ENCODE measurements at places on chromosomes 6 and 20.

GRCh38 chr6:131317516-131317915, 182.2 kb downstream of the AKAP7 start:
- DNase-seq, result no peak

DNA sequence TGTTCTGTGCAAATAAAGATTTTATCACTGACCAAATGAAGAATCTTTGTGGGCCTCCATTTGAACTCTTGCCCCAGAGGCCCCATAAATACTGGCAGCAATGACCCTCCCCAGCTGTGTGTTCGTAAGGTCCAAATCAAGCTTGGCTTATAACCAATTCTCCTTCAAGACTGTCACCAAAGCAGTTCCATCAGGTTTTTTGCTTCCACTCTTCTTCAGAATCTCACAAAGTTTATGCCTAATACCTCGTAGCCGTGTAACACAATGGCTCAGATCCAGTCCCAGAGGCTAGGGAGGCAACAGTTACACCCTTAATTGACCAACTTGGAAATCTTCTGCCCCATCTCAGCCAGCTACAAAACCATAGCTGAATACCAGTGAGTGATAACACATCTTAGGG, 120.5 kb downstream of the HIVEP2 start:
- no peak for DNase-seq

- DNase-seq, result no peak
Observed at GRCh38 chr6:55108134-55109130, 65.9 kb upstream of the HCRTR2 start.

- DNase-seq, result no peak
Observed at GRCh38 chr6:27327023-27327738, 15.1 kb upstream of the POM121L2 start.

- DNase-seq, result no peak
Observed at GRCh38 chr6:90294989-90295853, 1.4 kb downstream of the BACH2 start.

DNA sequence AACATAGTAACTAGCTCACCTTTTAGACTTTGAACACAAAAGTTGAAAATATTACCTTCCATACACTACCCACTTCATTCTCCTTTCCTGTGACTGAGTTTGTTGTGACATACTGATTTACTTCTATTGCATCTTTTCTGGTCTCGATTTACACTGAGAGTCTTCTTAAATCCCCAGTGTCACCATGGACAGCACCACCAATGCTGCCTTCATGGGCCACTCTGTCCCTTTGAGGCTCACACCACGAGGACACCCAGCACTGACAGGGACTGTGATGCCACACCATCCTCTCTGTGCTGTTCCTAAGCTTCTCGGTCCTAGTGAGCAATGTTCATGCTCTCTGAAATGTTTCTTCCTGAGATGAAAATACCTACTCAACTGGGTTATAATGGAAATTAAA, 337.1 kb upstream of the IRAK1BP1 start:
- no peak for DNase-seq

GRCh38 chr6:225907-226306, 66.4 kb upstream of the DUSP22 start:
- no peak for DNase-seq

DNA sequence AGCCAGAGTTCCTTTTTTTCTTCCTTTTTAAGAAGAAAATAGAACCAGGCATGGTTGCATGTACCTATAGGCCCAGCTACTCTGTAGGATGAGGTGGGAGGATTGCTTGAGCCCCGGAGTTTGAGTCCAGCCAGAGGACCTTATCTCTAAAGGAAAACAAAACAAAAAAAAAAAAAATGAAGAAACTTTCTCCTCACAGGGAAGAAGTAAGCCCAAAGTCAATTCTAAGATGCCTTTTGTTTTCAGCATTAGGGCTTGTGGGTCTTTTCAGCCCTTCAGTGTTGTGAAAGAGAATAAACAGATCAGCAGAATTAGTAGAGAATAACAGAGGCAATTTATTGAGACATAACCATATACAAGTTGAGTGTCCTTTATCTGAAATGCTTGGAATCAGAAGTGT, 26.8 kb downstream of the ZNF451 start:
- DNase-seq, result no peak

GRCh38 chr6:133097208-133097607, 143.9 kb upstream of the EYA4 start:
- no peak for DNase-seq

DNA sequence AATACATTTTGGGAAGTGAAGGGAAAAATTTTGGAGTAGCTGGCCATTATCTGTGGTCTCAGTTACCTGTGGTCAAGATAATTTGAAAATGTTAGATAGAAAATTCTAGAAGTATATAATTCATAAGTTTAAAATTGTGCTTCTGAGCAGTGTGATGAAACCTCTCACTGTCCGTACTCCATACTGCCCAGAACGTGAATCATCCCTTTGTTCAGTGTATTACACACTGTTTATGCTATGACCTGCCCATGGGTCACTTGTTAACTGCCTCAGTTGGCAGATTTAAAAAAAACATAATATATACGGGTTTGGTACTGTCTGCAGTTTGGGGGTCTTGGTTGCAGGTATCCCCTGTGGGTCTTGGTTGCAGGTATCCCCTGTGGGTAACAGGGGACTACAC, 4.1 kb upstream of the CALHM5 start:
- DNase-seq, result no peak

GRCh38 chr20:57525328-57526086, 567 bp upstream of the CTCFL start:
- no peak for DNase-seq

DNA sequence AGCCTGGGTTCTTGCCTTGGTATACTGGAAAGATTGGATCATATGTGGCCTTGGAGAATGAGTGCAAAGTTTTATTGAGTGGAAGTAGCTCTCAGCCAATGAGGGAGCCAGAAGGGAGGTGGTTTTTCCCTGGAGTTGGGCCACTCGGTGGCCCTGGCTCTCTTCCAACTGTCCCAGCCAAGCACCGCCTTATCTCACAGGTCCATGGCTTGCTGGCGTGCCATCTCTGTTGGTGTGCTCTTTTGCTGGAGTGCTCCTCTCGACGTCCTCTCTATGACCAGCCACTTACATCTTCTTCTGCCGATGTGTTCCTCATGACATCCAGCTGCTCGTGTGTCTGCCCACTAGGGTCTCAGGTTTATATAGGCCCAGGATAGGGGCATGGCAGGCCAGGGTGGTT, 505.9 kb upstream of the SYNCRIP start:
- no peak for DNase-seq

DNA sequence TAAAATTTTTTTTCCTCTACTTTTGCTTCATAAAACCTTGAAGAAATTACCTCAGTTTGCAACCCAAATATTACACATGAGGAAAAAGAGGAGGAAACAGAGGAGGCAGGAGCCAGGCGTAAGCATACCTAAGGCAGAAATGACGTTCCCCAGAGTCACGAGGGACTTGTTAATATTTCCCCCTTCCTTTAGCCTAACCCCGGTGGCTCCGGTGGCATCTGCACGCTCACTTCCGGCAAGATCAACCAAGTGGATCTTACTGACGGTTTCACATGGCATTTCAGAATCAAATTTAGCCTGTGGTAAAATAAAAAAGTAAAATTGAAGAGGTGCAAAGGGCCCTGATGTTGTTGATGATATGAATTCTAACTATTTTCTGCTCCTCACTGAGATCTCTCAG, 67.4 kb downstream of the KIF16B start:
- no peak for DNase-seq

DNA sequence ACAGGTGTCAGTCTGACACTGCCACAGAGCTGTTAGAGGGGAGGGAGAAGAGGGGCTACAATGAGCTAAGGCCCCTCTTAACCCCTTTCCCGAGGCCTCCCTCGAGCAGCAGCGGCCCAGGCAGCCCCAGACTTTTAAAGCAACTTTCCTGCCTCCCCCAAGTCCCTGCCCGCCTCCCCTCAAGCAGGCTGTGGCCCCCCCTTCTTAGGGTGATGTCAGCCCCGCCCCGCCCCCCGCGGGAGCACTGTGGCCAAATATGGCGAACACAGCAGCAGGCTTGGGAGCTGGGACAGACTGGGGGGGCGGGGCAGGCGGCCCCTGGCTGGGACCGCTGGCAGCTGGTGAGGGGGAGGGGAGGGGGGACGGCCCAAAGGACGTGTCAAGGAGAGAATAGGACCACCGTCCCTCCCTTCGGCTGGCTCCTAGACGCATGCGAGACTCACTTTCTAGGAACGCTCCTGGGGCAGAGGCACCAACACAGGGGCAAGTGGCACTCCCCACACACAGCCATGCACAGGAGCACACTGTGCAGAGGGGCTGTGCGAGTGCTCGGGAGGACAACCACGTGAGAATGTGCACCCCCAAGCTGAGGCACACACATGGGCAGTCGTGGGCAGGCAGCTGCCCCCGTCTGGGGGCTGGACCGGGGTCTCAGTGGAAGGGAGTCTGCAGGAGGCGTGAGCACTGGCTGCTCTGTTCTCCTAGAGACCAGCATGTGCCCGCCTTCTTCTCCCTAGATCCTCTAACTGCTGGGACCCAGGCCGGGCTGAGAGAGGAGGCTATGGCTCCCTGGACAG, 6.7 kb downstream of the TEAD3 start:
- peak; percentile 72 for DNase-seq

DNA sequence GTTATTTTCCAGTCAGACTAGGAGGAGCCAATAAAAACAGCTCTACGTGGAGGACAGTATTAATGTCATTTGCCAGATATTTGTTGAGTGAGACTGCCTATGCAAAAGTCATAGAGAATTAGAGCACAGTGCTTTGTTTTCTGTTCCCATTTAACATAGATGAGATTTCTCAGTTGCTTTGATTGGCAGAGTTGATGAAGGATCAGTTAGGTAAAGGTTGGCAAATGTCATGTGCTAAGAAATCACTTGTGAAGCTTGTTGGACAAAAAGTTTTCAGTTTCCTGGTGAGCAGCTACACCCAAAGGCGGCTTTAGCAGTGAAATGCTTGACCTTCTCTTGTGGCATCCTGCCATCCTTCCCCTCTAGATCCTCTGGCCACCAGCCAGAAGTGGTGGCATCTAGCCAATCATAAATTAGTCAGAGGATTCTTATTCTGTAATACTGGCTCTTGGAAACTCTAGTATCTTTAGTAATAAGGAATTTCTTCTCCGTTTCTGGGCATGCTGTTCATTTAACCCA, 37.0 kb downstream of the BCKDHB start:
- peak; percentile 65 for DNase-seq

DNA sequence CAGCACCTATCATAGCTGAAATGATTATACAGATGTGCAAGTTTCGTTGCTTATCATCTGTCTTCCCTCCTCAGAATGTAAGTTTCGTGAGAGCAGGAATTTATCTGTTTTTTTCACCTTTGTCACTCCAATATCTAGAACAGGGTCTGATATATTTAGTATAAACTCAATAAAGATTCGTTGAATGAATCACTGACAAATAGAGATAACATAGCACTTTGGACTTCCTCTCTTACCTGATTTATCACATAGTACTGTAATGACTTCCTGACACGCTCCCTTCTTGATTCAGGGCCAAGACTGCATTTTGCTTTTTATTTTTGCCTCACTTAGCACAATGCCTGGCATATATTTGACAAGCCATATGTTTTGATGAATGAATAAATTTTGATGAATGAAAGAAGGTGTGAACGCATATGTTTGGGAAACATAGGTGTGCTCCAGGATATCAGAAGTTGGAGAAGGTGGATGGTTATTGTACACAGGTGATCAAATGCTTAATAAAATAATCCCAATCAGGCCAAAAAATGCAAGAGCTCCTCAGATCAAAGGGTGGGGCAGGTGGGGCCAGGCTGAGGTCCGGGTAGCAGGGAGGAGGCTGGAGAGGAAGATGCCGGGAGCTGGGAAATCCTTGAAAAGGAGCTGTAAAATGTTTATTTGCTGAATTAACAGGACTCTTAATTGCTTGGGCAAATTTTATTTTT, 33.0 kb downstream of the PIM1 start:
- DNase-seq, result no peak

GRCh38 chr6:19699932-19700331, 137.2 kb upstream of the ID4 start:
- no peak for DNase-seq

DNA sequence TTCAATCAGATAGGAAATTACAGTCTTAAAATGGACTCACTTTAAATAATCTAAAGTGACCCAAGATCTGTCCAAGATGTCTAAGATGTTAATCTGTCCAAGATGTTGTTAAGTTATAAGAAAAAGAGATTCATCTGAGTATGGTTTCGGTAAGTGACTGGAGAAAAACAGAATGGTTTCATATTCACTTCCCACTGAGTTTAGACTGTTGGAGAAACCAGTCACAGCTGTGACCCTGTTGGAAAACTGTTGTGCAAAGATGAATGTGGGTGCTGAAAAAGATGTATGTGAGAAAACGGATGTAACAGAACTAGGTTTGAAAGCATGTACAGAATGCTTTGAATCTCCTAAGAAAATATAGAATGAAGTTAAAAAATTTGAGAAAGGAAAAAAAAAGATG, 325.9 kb downstream of the COL12A1 start:
- no peak for DNase-seq

DNA sequence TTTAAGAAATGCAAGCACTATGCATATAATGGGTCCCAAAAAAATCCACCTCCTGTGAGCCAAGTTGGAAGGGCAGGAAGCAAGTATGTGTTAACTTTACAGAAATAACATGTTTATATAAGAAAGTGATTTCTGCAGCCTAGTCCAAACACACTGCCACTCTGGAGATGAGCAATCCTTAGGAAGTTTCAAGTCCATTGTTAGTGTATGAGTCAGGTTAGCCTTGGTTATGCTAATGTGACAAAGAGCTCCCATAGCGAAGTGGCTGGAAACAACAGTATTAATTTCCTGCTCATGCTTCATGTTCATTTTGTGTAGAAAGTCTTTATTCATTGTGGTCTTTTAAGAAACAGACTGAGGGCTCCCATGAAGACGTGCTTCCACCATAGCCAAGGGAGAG, 121.4 kb downstream of the TBXT start:
- peak; percentile 95 for DNase-seq

- DNase-seq, result no peak
Observed at GRCh38 chr6:78910591-78911171, 43.3 kb downstream of the IRAK1BP1 start.

DNA sequence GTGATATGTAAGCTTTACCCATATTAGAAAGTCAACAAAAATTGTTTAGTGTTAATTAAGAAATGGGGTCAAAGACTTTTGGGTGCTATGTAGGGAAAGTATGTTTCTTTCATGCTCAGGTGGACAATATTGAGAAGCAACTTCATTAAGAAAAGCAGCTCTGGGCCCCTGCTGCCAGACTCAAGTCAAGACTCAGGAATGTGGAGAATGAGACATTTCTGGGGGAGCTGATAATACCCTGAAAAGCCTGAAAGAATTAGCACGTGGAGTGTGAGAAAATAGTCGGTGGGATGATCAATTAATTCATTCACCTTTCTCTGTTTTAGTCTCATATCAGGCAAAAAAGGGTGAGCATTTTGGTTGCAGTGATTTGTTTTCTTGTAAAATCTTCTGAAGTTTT, 175.1 kb upstream of the IMPG1 start:
- no peak for DNase-seq

DNA sequence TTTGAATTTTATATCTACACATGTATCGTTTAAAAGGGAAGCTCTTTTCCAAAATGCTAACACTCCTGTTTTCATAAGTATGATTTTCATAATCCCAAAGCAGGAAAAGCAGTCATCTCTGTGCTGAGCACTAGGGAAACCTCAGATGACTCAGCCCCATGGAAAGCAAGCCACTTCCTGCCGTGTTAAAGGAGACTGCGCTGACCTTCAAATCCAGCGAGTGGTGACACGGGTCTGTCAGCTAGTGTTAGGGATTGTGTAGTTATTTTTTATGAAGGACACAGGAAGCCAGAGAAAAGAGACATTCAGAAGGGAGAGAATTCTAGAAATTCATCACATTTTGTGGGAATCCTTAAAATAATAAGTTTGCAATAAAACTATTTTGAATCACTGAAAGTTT, 57.0 kb upstream of the CD93 start:
- DNase-seq, result no peak

- no peak for DNase-seq
Observed at GRCh38 chr6:169164986-169165385, 88.7 kb downstream of the THBS2 start.
